ENCODE measurements at places on chromosomes 5 and 9. TPM values are rescaled to one million over a fixed set of nuclear protein-coding genes. Genes with fewer than 3 reads are reported as not detected.

DNA sequence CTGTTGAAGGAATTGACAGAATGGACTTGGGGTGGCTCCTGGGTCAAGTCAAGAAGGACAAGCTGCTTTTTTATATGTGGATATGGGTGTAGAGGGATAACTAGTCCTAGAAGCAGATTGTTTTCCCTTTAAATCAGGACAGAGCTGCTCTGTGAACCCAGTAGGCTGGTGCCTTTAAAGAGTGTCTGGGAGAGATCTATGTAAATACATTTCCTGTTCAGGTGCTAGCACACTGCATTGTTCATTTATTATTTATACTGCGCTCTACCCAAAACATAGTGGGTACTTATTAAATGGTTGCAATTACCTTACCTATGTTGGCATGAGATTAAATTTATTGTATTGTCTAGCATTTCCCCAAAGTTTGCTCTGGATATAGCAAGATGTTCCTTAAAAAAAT lies 86.6 kb upstream of the EQTN start:
- no peak for ATAC-seq

GRCh38 chr9:129987047-129987446 lies 55.9 kb downstream of the FNBP1 start:
- ATAC-seq, result peak; percentile 61

DNA sequence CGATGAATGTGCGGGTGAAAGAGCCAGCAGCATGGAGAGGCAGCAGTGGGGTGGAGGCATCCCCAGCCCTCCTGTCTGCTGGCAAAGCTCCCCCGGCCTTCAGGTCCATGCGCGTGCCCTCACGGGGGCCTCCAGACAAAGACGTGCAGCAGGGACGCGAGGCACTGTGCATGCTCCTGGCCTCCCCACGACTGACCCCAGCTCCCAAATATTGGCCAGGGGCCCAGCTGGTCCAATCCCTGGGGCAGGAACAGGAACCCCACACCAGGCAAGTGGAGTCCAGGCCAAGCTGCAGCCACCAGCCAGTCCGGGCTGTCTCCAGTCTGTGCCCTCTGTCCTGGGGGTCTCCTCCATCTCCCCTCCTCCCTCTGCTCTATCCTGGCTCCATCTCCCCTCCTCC lies 33.5 kb upstream of the LRRC14B start:
- ATAC-seq, result no peak

Gene FOXI1
- total RNA-seq, result not detected

Gene FGF1
- not detected for total RNA-seq

GRCh38 chr5:96316017-96316416 lies 117.0 kb downstream of the PCSK1 start:
- ATAC-seq, result no peak

Gene CLIC3
- total RNA-seq, result not detected

Gene TXNDC8
- total RNA-seq, result not detected

- ATAC-seq, result no peak
These were observed 86.7 kb downstream of the CDH6 start for GRCh38 chr5:31280210-31280609.

Gene EIF4E1B
- not detected for total RNA-seq
